SK-N-DZ (cell line): ENCODE measurements at places on chromosomes 7 and 10.
A peak's percentile ranks its signal among the peaks of the same experiment; 100 is the strongest.

DNA sequence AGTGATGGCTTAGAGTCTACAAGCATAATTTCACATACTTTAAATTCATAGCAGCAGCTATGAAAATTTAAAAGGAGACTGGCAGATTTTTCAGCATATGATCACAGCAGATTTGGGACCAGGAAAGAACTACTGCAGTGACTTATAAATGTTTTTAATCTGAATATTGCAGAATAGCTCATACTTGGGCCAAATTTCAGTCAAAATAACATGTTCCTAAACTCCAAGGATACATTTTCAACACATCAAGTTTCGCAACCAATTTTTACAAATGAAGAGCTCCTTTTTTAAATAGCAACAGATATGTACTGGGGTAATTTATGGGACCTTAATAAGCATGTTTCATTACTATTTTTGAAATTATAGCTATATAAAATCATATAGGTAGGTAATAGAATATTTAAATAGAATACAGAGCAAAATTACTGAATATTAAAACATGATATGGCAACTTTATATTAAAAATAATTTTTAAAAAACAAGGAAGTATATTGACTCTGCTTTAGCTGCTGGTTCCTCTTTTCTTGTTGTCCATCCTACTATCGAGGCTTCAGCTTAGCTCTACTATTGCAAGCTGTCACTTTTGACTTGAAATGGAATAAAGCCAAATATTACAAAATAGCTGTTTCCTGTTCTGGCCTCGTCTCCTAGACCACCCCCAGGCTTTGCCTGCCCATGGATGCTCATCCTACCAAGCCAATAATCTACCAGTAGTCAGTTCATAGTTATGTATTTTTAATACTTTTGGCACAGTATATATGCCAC, 123.1 kb downstream of the NRBF2 start:
- no peak for DNase-seq

GRCh38 chr10:59582780-59583179, 126.9 kb downstream of the SLC16A9 start:
- DNase-seq, result no peak

- DNase-seq, result no peak
Measured at GRCh38 chr7:107946451-107946850, 55.5 kb downstream of the DLD start.

DNA sequence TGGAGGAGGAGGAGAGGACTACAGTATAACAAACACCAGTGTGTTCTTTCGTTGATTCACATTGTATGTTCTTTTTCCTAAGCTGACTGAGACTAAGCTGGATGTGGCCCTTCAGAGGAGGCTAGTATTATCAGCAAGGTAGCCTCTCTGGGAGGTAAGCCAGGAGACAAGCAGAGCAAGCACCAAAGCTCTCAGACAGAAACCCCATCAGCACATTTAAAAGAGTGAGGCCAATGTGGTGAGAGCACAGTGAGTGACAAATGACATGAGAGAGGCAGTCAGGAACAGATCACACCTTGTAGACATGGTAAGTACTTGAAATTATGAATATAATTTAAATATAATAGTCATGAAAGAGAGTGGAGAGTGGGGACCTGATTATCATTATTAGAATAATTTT, 107.6 kb downstream of the KMT2C start:
- no peak for DNase-seq

DNA sequence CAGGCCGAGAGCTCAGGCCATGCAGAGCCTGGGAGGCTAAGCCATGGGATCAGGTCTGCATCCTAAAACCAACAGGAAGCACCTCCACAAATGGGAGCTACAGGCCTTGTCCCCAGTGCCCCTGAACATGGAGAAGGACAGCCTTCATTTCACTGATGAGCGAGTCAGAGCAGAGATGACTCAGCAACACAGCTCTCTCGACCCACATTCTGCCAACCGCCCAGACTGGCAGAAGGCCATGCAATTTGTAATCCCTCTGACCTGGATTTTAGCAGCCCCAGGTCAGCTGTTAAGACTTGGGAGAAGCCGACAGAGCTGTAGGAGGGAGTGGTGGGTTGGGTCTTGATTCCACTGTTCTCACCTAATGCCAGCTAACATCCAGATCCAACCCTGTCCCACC, 25.5 kb downstream of the VOPP1 start:
- no peak for DNase-seq

DNA sequence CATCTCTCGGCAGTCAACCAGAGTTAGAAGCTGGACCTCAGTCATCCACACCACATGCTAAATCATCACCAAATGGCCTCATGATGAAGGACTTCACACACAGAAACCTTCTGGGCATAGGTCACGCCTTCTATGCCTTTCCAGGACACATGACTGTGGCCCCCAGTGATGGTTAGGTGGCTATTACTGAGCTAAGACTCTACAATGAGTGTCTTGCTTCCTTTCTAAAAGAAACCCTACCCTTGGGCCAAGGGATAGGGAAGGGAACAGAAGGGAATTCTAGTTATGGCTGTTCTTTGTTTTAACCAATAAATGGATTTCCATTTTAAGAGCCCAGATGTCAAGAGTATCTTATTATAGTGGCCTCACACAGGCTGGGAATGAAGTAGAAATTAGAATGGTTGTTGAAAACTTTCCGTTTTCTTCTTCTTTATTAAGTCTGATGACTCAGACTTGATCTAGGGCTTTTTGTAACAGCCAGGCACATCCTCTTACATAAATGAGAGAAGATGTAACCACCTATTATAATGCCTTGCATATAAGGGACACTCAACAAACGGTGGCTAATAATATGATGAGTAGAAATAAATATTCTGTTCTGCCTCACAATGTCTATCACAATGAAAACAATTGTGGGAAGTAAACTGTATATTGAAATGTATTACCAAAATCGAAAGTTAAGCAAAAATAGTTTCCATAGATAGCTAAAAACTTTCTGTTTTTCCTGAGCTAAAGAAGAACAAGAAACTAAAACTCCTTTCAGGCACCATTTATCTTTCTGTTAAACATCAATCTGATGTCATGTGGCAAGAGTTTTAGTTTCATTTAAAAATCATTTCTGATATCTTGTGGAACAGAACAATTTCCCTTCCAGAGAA, 62.5 kb upstream of the TOMM7 start:
- DNase-seq, result no peak

DNA sequence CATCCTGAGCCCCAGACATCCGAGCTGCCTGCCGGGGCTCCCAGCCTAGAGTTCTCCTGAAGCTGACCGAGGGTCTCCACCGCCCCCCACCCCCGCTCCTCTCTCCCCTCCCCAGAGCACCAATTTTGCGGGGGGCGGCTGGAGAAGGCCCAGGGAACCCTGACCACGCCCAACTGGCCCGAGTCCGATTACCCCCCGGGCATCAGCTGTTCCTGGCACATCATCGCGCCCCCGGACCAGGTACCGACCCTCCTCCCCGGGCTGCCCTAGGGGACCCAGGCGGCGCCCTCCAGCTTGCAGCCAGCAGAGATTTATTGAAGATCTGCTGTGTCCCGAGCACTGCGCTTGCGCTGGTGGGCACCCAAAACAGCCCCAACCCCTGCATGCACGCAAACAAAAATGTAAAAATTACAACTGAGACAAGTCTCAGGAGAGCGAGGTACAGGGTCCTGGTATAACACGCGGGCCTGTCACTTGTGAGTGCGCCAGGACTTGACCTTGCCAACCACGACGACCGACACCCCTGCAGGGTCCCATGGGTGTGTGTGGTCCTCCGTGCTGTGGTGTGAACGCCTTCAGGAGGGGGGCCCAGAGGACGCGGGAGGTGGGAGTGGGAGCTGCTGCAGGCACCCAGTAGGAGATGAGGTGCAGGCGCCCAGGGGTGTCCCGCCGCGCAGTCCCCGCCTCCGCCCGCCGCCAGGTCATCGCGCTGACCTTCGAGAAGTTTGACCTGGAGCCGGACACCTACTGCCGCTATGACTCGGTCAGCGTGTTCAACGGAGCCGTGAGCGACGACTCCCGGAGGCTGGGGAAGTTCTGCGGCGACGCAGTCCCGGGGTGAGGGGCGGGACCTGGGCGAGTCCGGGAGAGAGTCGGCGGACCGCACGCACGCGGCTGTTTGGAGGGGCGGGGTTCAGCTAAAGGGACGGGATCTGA, 3.1 kb downstream of the PCOLCE start:
- DNase-seq, result no peak

- DNase-seq, result no peak
Measured at GRCh38 chr7:121002757-121003200, 14.3 kb downstream of the CPED1 start.

DNA sequence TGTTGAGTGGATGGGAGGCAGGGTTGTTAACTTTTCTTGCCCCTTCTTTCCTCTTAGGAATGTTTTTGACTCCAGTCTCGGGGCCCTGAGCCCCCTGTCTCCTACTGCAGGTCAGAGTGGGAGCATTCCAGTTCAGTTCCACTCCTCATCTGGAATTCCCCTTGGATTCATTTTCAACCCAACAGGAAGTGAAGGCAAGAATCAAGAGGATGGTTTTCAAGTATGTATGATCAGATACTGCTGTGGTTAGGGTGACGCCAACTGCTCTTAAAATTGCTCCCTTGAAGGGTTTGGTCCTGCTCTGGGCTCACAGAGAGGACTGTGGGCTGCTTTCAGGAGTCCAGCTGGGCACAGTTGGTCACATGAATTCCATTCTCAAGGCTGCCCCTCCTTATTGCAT, 22.0 kb downstream of the VWA2 start:
- DNase-seq, result no peak

- DNase-seq, result no peak
Measured at GRCh38 chr7:435630-436366, 83.8 kb downstream of the PDGFA start.

DNA sequence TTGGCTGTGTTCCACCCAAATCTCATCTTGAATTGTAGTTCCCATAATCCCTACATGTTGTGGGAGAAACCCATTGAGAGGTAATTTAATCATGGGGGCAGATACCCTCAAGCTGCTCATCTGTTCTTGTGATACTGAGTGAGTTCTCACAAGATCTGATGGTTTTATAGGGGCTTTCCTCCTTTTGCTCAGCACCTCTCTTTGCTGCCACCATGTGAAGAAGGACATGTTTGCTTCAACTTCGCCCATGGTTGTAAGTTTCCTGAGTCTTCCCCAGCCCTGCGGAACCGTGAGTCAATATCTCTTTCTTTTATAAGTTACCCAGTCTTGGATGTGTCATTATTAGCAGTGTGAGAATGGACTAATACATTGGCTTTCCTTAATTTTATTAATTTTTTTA, 527.8 kb downstream of the MDFIC start:
- no peak for DNase-seq

GRCh38 chr7:101397770-101398324, 35.2 kb downstream of the COL26A1 start:
- no peak for DNase-seq

DNA sequence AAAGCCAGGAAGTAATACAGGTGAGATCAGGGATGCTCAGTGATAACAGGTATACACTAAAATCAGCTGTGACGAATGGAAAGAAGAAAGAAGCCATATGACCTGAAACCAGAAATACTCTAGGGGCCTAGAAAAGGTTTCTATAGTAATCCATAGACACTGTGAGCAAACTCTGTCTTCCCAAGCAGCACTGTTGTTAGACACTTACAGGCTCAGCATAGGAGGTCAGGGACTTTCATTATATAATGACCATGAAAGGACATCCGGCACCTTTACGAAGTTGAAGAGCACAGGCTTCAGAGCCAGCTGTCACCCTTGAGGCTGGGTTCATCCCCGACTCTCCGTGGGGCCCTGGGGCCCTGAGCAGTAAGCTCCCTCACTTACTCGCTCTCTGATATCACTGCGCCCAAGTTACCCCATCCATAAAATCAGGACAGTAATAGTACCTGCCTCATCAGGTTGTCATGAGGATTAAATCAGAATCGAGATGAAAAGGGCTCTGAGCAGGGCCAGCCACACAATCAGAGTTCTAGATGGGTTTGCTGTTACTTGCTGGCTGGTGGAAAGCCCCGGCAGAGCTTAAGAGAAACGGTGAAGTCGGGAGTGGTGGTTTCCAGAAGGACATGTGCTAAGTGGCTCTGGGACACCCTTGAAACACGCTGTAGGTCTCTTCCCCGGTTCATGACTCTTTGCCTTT, 79.5 kb downstream of the ITIH5 start:
- no peak for DNase-seq

DNA sequence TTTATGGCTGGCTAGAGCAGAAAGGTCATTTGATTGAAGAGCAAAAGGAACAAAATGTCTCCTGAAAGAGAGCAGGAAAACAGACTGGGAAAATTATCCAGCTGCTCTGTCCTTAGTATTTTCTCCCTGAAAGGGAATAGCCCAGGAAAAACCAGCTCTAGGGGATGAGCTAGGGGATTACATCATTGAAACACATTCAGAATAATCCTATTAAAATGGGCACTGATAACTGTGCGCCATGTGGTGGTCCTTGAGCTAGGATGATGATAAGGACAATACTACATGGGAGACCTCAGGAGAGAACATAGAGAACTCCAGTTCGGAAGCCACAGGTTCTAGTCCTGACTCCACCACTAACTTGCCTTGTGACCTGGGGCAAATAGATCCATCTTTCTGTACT, 873.8 kb downstream of the TYW1 start:
- DNase-seq, result no peak

GRCh38 chr7:66505531-66506451, 122.9 kb upstream of the KCTD7 start:
- DNase-seq, result peak; percentile 38

- peak; percentile 44 for DNase-seq
Measured at GRCh38 chr7:133051066-133051465, 30.8 kb downstream of the CHCHD3 start.

DNA sequence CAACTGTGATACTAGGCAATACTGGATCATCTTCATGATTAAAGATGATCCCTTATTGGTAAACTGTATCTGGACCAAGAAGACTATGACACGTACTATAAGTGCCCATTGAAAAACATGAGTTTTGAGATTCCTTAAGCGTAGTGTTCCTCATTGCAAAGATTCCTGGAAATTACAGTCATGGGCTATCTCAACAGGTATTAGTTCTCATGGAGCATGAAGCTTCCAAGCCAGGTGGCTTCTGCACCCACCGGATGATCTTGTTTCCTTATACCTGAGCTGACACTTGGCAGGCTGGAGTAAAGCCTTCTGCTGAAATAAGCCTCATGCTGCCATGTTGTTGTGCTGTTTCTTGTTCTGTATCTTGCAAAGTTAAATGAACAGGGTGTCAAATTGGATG, 8.6 kb upstream of the PRR15 start:
- no peak for DNase-seq

DNA sequence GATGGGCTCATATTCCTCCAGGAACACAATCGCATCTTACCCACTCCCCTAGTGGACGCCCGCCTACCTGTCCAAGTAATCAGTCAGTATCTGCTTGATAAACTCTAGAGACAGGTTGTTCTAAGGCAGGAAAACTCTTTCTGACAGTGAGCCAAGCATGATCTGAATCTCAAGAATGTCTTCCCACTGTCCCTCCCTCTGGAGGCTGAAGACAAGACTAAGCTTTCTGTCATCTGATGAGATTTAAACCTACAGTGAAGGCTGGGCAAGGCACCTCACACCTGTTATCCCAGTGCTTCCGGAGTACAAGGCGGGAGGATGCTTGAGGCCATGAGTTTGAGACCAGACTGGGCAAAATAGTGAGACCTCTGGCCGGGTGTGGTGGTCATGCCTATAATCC, 586.6 kb downstream of the GALNT17 start:
- DNase-seq, result no peak

GRCh38 chr7:130490311-130490791, 1.5 kb upstream of the MEST start:
- DNase-seq, result no peak
